HFFc6 (cell line): ENCODE measurements at places on chromosomes 2 and 18. TPM values are rescaled to one million over a fixed set of nuclear protein-coding genes. Genes with fewer than 3 reads are reported as not detected.

DNA sequence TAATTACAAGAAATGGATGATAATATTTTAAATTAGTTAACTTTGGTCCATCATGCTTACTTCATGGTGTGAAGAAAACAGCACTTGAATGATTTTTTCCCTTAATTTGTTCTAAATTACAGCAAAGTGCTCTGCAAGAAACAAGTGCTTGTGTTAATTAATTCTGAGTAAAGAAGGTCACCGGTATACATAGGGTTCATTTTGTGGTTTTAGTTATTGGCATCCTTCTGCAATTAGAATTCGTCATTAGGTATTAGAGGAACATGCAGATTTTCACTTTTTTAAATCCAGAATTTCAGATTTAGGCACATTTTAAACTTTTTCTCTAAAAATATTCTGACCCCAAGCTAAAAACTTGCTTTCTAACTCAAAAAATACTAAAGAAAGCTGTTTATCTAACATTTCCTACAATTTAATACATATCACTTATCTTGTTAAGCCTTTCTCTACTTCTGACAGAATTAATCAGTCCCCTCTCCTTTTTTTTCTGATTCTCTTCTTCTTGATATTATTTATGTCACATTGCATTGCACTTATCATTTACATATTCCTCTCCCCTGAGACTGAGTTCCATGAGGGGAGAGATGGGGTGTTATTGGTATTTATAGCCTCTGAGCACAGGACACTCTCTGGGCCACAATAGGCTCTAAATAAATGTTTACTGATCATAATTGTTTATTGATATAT, 129.2 kb downstream of the PLA2R1 start:
- DNase-seq, result no peak
- no peak overlapping the region for H3K4me3 ChIP-seq
- no peaks in the 10 kb centered on the region for H3K36me3 ChIP-seq
- peaks cover 12% of the 10 kb centered on the region for H3K27me3 ChIP-seq
- H3K4me1 ChIP-seq, result no peaks in the 10 kb centered on the region
- H3K27ac ChIP-seq, result no peak overlapping the region

DNA sequence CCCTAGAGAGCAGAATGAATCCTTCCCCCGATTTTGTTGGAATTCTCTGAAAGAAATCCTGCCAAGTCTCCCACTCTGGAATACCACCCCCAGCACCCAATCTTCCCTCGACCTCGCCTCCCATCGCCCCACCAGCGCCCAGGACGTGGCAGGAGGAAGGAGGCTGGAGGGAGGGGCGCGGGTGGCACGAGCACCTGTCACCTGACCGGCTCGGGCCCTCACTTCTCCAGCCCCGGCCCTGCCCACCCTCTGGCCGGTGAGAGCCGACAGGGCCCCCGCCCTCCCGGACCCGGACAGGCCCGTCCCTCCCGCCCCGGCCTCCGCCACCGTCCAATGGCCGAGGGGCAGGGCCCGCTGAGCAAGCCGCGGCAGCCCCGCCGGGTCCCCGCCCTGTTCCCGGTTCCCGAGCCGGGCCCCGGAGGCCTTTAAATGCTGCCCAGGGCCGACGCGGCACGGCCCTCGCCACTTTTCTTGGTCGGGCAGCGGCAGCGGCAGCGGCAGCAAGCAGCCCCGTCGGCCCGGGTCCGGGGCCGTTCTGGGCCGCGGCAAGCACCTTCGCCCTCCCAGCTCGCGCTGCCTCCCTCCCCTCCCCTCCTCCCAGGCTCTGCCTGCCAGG, at the start of gene LGALSL:
LGALSL (plus strand) TSS at position 393 of the 616 bp plus-strand sequence. CDS start 384 bp downstream, outside the sequence.
- H3K36me3 ChIP-seq, result no peaks in the 10 kb centered on the region
- H3K27me3 ChIP-seq, result peaks cover 22% of the 10 kb centered on the region
- H3K4me3 ChIP-seq, result peak within 1 kb of the TSS; percentile 80
- no peak within 1 kb of the TSS for H3K27ac ChIP-seq
- no peak for DNase-seq

GRCh38 chr2:178379162-178380004, 71.6 kb downstream of the PRKRA start:
- H3K4me1 ChIP-seq, result peaks cover 7% of the 10 kb centered on the region
- no peak overlapping the region for H3K4me3 ChIP-seq
- DNase-seq, result no peak
- no peak overlapping the region for H3K27ac ChIP-seq
- no peaks in the 10 kb centered on the region for H3K36me3 ChIP-seq

- no peaks in the 10 kb centered on the region for H3K36me3 ChIP-seq
- H3K4me3 ChIP-seq, result no peak overlapping the region
- H3K4me1 ChIP-seq, result no peaks in the 10 kb centered on the region
- no peak overlapping the region for H3K27ac ChIP-seq
- DNase-seq, result no peak
Observed at GRCh38 chr2:177037569-177037968, 175.0 kb upstream of the HNRNPA3 start.

GRCh38 chr2:164510895-164511294, 110.4 kb downstream of the GRB14 start:
- H3K36me3 ChIP-seq, result no peaks in the 10 kb centered on the region
- no peak for DNase-seq
- no peaks in the 10 kb centered on the region for H3K4me1 ChIP-seq
- H3K4me3 ChIP-seq, result no peak overlapping the region
- no peak overlapping the region for H3K27ac ChIP-seq

- H3K27ac ChIP-seq, result peak overlapping the region; percentile 87; the same call in 1 of the 2 replicates
- peak overlapping the region; percentile 27 for H3K4me3 ChIP-seq
- DNase-seq, result no peak
- peaks cover 1% of the 10 kb centered on the region; the same call in 1 of the 2 replicates for H3K27me3 ChIP-seq
Observed at GRCh38 chr2:10125842-10126631, 3.5 kb downstream of the RRM2 start.

DNA sequence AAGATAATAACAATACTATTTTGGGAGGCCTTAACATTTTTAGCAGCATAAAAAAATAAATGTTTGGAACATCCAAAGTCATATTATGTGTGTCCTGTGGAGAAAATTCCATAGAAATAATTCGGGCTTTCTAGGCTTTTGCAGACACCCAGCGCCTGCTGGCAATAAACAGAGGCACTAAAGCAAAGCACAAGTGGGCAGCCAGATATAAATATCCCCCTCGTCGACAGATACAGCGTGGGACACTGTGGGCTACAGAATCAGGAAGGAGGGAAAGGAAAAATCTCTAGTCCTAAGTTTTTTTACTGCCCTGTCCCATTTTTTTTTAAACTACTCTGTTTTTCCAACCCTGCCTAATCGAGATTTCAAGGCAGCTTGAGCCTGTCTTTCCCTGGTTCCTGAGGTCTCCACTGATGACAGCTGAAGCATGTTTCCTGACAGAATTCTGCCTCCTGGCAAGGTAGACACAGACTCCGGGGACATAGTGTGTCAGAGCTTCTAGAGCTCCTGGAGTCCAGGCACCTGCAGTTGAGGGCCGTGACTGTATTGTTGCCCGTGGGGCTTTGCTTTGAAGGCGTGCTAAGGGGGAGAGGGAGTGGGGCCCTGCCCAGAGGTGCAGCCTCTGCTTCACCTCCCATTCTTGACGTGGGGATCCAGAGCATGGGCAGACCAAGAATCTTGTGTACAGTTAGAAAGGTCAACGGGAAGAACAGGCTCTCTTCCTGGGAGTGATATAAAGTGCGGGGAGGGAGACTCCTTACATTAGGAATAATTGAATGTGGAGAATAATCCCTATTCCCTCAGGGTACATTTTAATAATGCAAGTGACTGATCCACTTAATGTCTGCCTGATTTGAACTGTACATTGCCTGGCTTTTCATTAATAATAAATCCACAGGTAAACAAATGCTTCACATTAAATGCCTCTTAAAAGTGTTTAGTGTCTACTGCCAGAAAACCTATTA, 232.3 kb downstream of the DCC start:
- no peaks in the 10 kb centered on the region for H3K4me1 ChIP-seq
- no peak overlapping the region for H3K4me3 ChIP-seq
- DNase-seq, result no peak
- no peaks in the 10 kb centered on the region for H3K36me3 ChIP-seq
- H3K27me3 ChIP-seq, result no peaks in the 10 kb centered on the region

DNA sequence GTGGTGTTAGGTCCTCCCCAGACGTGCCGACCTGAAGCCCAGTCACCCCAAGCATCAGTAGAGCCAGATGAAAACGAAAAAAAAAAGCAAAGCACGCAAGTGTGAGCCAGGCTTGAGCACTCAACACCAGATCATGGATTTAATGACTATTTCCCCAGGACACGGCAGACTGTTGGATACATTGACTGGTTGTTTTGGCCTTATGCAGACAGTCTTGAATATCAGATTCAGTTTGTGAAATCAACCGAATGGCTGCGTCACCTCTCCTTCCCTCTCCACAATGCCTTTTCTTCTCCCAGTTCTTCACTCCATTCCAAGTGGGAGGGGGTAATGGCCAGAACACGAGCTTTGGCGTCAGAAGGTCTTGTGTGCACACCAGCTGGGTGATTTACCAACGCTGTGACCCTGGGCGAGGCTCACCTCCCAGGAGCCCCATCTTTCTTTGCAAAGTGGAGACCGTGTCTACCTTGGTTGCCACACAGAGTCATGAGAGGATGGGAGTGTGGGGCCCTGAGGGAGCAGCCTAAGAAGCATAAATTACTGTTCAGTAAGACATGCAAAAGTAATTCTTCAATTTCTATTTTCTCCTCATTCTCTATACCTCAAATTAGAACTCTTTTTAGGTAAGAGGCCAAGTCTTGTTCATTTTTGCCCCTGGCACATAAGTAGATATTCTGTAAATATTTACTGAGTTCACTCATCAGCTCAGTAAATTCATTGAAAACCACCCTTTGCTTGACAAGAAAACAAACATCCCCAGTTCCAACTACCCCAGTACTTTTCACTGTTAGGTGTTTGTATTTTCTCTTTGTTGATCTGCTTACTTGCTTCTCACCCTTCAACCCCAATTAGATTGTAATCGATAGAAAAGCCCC, 181.1 kb upstream of the COPS8 start:
- no peak overlapping the region for H3K27ac ChIP-seq
- no peak overlapping the region for H3K4me3 ChIP-seq
- no peaks in the 10 kb centered on the region for H3K36me3 ChIP-seq
- H3K4me1 ChIP-seq, result no peaks in the 10 kb centered on the region
- peaks cover 26% of the 10 kb centered on the region for H3K27me3 ChIP-seq

DNA sequence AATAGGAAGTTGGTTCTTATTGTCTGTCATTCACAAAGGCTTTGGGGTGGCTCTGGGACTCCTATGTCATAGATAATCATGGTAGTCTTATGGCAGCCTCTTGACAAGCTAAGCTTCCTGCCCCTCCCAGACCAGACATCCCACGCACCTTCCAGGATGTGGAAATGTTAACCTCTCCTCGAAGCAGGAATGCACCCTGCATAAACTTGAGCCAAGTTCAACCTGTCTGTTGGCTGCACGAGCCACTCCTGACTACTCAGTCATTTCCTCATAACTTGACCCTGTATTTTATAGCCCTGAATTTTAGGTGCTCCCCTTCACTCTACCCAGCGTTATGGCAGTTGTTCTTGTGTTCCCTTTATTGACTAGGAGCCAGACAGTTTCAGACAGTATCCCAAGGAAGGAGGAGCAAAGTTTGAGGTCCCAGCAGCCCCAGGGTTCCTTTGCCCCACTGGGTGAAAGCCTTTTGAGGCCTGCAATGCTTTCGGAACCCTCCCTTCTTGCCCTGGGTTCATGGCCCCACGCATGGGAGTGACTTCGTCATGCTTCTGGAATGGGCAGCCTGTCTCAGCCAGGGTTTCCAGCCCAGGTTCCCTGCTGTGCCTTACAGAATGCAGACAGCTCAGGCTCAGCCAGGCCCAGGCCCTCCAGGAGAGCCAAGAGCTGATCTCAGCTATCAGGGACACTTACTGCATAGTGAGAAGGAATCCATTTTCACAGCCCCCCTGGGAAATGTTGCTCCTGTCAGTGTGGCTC, 15.6 kb upstream of the INO80C start:
- DNase-seq, result peak; percentile 29

GRCh38 chr2:150357770-150358467, 129.5 kb downstream of the RND3 start:
- H3K4me1 ChIP-seq, result peaks cover 12% of the 10 kb centered on the region; the same call in 1 of the 2 replicates
- DNase-seq, result no peak
- no peaks in the 10 kb centered on the region for H3K36me3 ChIP-seq
- H3K4me3 ChIP-seq, result no peak overlapping the region
- no peaks in the 10 kb centered on the region for H3K27me3 ChIP-seq
- H3K27ac ChIP-seq, result no peak overlapping the region

- no peaks in the 10 kb centered on the region for H3K4me1 ChIP-seq
- no peak for DNase-seq
- no peak overlapping the region for H3K27ac ChIP-seq
- peaks cover 24% of the 10 kb centered on the region for H3K27me3 ChIP-seq
Observed at GRCh38 chr2:233060980-233061590, 943 bp downstream of the INPP5D start.

- H3K4me3 ChIP-seq, result no peak overlapping the region
- DNase-seq, result no peak
- H3K36me3 ChIP-seq, result no peaks in the 10 kb centered on the region
- no peaks in the 10 kb centered on the region; the same call in none of the 2 replicates for H3K27me3 ChIP-seq
Observed at GRCh38 chr2:25314514-25315315, 27.0 kb downstream of the DNMT3A start.

GRCh38 chr18:78911751-78912283, 67.8 kb upstream of the SALL3 start:
- H3K4me1 ChIP-seq, result no peaks in the 10 kb centered on the region
- H3K36me3 ChIP-seq, result peaks cover 10% of the 10 kb centered on the region; the same call in 1 of the 2 replicates
- H3K4me3 ChIP-seq, result no peak overlapping the region
- no peaks in the 10 kb centered on the region; the same call in 1 of the 2 replicates for H3K27me3 ChIP-seq
- no peak overlapping the region for H3K27ac ChIP-seq
- no peak for DNase-seq

DNA sequence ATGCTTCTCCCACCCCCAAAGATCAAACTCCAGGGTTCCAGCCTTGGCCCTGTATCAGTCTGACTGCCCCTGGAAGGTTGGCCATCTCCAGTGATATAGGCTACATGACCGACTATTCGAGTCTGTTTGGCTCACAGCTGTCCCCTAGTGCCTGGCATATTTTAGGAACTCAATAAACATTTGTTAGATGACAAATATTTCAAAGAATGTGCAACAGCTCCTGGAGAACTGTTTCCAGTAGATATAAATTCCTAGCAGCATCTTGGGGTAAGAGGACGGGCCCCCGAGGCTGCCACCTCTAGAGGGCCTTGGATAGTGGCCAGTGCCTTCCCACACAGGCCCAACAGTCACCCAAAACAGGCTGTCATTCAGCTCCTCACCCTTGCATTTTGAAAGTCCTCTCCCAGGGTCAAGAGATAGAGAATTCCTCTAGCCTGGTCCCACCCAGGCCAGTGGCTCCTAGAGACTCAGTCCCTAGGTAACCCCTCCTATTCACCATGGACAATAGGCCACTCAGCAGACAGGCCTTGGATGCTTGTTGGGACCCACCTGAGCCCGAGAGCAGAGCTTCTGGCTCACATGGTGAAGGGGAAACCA, 45.1 kb upstream of the ATP6V1B1 start:
- peaks cover 21% of the 10 kb centered on the region for H3K4me1 ChIP-seq
- H3K27me3 ChIP-seq, result peaks cover 76% of the 10 kb centered on the region
- DNase-seq, result peak; percentile 23
- no peak overlapping the region for H3K4me3 ChIP-seq

- DNase-seq, result peak; percentile 83
- no peaks in the 10 kb centered on the region for H3K27me3 ChIP-seq
- H3K4me3 ChIP-seq, result peak overlapping the region; percentile 70
Observed at GRCh38 chr2:189276277-189276676, 96.7 kb upstream of the COL5A2 start.

TIMM21 gene
- 29.8 to 41.3 TPM (median 33.7 TPM) in 3 replicates for total RNA-seq

ANKRD62 gene
- total RNA-seq, result not detected in 3 replicates

CFC1 gene
- not detected in 3 replicates for total RNA-seq

MYO7B gene
- total RNA-seq, result 0.74 and 1.1 TPM in 2 replicates

NOSTRIN gene
- not detected in 3 replicates for total RNA-seq

TTN gene
- total RNA-seq, result 0.22 to 0.29 TPM (median 0.22 TPM) in 3 replicates

ACTG2 gene
- total RNA-seq, result 0.31 and 2.3 TPM in 2 replicates
